ENCODE measurements at places on chromosomes 12 and 14.

- no peak for DNase-seq
Measured at GRCh38 chr14:69133206-69134125, 19.5 kb downstream of the DCAF5 start.

- DNase-seq = no peak
Measured at GRCh38 chr12:82414926-82415325, 56.6 kb downstream of the METTL25 start.

DNA sequence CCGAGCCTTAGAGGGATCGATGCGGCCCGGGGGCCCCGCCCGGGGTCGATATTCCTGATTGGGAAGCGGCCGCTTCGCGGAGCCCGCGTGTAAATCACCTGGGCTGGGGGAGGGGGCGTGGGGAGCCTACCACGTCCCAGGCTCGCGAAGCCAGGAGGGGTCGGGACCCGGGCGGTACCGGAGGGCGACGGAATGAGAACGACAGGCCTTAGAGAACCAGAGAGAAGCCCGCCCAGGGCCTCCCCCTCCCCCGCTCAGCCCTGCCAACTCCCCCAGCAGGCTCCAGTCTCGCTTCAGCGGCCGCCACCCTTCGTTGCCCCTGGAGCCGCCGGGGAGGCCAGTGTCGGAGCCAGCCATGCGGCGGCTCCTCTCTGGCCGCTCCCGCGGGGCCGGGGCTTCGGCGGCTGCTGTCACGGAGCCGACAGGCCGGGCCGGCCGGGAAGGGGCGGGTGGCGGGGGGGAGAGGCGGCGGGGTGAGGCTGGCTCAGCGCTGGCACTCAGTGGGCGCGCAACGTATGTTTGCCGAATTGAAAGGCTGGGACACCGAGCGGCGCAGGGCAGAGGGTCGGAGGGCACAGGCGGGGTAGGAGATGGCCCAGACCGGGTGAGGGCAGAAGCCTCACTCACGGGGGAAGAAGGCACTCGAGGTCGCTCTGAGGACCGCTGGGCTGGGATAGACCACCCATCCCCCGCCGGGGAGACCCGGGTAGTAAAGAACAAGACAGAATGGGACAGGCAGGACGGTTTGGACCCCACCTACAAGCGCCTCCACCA is 1.4 kb upstream of the DNAJC22 start:
- no peak for DNase-seq

GRCh38 chr12:68538726-68539614 is 71.7 kb upstream of the RAP1B start:
- DNase-seq = no peak

GRCh38 chr12:124347805-124348658 is 53.1 kb downstream of the RFLNA start:
- DNase-seq = no peak

GRCh38 chr12:51864833-51865670 is 16.5 kb upstream of the FIGNL2 start:
- no peak for DNase-seq

- DNase-seq = no peak
Measured at GRCh38 chr12:130978785-130979184, 25.1 kb downstream of the ADGRD1 start.

DNA sequence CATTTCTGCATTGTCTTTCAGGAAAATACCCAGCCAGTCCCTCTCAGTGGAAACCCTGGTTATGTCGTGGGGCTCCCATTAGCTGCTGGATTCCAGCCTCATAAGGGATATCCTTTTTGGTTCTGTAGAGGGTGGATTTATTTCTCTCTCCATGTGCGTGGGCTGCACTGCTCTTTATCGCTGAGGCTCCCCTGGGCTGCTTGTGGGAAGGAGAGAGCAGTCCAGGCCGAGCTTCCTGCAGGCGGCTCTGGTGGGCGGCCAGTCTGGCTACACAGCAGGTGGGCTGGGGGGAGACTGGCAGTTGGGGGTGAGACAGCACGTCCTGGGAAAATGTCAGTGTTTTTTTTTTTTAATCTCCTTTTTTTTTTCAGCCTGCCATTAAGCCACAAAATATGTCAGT is 27.6 kb downstream of the TCTN1 start:
- no peak for DNase-seq

- no peak for DNase-seq
Measured at GRCh38 chr14:30994681-30995620, 30.5 kb upstream of the AP4S1 start.

- DNase-seq = no peak
Measured at GRCh38 chr12:41850046-41850445, 294.6 kb downstream of the GXYLT1 start.

DNA sequence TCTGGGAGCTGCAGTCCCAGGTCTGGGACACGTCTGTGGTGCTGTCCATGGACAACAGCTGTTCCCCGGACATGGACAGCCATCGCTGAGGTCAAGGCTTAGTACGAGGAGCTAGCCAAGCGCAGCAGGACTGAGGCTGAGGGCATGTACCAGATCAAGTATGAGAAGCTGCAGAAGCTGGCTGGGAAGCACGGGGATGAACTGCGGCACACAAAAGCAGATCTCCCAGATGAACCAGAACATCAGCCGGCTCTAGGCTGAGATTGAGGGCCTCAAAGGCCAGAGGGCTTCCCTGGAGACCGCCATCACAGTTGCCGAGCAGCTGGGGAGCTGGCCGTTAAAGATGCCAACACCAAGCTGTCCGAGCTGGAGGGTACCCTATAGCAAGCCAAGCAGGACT is 375.3 kb downstream of the SEC23A start:
- DNase-seq = no peak

DNA sequence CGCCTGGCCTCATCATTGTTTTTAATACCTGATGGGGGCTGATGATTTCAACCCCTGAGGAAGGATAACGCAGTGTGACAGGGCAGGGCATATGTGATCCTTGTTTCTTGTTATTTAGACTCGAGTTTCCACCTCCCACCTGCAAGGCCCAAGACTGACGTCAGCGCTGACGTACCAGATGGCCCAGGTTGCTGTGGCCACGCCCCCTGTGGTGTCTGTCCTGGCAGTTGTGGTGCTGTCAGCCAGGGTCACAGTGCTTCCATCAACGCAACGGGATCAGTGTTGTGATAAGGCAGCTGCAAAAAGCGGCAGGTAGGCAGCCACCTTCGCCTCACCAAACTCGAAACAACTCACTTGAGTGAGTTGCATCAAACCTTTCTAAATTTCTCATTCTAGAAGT is 18.4 kb downstream of the DDX51 start:
- no peak for DNase-seq

DNA sequence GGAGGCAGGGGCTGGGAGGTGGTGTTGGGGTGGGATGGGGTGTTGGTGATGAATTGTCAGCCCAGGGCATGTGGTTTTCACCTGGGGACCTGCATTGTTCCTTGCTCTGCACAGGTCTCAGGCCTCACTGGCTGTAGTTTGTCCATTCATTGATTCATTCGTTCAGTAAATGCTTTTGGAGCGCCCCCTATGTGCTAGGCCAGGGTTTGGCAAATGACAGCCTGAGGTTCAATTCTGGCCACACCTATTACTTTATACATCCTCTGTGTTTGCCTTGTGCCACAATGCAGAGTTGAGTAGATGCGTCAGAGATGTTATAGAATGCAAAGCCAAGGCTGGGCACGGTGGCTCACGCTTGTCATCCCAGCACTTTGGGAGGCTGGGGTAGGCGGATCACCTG is 4.7 kb downstream of the ADCK1 start:
- no peak for DNase-seq

- DNase-seq = no peak
Measured at GRCh38 chr12:111413442-111414086, 7.8 kb downstream of the SH2B3 start.

DNA sequence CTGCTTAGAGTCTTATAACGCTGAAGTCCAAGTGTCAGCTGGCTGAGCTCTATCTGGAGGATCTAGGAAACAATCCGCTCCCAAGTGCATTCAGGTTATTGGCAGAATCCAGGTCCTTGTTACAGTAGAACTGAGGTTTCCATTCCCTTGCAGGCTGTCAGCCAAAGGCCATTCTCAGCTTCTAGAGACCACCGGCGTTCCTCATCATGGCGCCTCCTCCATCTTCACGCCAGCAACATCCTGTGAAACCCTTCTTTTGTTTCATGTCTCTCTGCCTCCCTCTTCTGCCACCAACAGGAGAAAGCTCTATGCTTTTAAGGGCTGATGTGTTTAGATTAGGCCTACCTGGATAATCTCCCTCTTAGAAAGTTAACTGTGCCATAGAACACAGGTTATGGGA is 133.0 kb upstream of the RASSF8 start:
- DNase-seq = no peak

DNA sequence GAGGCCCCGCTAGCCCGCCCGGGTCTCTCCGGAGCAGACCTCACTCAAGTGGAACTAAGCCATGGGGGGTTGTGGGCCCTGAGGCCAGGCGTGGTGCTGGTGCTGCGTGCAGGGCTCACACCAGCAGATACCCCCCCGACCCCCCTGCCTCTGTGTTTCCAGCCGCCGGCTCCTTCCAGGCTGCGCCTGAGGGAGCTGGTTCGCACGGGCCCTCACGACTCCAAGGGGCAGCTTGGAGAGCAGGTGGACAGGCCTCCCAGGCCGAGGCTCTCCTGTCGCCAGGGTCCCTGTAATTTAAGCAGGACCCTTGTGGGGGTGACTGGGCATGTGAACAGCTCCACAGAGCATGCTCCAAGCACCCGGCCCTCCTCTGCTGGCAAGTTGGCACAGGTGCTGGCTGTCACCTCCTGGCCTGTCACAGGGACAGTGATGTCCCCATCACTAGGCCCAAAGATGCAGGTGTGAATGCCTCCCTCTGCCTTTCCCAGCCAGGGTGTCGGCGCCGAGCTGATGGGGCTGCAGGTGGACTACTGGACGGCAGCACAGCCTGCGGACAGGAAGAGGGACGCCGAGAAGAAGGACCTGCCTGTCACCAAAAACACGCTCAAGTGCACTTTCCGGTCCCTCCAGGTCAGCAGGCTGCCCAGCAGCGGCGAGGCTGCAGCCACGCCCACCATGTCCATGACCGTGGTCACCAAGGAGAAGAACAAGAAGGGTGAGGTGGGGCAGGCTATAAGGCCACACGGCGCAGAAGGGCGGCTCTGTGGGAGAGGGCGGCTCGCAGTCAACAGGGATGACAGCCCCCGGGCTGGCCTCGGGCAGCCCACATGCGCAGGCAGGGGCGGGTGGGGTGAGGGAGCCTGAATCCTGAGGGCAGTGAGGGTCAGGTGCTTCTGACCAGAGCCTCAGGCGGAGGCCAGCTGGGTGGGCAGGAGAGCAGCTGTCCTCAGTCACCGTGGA is 5.9 kb upstream of the TEX22 start:
- no peak for DNase-seq

- no peak for DNase-seq
Measured at GRCh38 chr14:31568671-31569070, 7.5 kb downstream of the NUBPL start.

All from BJ (cell line).